ENCODE measurements at places on chromosomes 11 and 22. TPM values are rescaled to one million over a fixed set of nuclear protein-coding genes. Genes with fewer than 3 reads are reported as not detected.
A peak's percentile ranks its signal among the peaks of the same experiment; 100 is the strongest.

DNA sequence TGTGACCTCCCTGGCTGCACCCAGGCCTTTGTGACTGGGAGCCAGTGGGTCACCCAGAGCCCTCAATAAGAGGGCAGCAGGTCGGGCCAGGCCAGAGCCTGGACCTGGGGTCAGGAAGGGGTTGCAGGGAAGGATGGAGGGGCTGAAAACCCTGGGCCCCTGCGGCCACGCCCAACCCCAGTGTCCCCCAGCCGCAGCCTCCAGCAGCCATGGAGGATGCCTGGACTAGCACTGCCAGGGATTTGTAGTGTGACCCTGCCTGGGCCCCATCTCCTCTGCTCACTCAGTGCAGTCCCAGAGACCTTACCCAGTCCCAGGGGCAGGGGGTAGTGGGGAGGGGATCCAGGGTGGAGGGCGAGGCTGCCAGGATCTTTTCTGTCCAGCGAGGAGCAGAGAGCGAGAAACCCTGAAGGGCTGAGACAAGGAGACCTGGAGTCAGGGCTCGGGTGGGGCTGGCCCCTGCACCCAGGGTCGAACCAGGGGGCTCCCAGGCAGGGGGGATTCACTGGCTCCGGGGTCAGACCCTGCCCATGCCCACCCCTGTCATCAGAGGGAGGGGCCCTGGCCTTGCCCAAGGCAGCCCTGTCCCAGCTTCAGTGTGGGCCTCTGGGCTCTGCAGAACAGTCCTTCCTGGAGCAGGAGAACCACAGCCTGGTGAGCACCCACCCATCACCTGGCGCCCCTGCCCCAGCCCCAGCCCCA, 187.5 kb downstream of the IGLL1 start:
- no peak for DNase-seq

- no peak for DNase-seq
These were observed 90.9 kb downstream of the PAX6 start for GRCh38 chr11:31720225-31720624.

DNA sequence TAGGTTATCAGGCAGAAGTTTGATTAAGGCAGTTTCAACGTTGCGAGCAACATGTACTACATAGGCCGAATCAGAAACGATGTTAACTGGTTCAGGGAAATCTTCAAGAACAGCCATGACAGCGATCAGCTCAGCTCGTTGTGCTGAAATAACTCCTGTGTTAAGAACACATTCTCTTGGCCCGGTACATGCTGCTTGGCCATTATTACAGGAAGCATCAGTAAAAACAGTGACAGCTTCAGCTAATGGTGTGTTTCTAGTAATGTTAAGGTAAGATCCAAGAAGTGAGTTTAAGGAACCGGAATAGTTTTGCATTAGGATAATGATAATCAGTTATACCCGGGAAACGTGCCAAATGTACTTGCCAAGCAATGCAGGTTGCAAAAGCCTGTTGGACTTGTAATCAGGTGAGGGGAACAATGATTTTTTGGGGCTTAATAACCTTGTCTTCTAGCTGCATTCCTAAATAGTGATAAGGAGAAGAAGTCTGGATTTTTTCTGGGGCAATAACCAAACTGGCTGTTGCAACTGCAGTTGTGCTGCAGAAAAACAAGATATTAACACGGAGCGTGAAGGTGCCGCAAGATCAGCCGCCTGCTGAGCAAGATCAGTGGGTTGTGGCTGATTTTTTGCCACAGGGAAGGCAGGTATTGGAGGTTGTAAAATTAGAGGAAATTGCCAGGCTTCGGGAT, 14.3 kb downstream of the OR52K1 start:
- DNase-seq = no peak

GRCh38 chr11:72743321-72744221, 8.6 kb downstream of the ARAP1 start:
- DNase-seq = peak; percentile 51

Gene APOL3
- total RNA-seq = 38.4 TPM

DNA sequence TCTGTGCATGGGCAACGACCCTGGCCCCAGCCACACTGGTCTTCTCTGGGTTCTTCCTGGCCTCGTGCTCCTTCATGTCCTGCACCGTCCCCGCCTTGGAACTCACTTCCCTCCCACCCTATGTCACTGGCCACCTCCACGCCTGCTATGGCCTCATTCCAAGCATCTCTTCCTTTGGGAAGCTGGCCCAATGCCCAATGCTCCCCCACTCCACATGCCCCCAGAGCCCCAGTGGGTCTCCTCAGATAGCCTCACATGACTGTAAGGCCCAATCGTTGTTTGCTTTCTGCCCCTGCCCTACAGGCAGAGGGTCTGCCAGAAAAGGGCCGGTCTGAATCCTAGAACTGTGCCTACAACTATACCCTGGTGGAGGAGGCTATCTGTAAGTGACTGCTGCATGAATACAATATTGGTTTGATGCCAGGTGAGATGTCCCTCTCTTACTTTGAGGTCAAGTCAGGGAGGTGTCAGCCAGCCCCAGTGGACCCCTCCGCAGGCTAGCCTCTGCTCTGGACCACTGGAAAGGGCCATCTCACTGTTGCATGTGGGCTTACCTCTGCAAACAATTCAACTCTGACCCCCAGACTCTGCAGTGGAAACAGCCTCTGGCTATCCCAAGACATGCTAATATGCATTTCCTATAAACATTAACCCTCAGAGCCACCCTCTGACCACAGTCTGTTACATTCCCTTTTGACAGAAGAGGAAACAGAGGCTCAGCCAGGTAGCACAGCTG, 2.1 kb upstream of the GNAZ start:
- peak; percentile 12 for DNase-seq

Gene DDI1
- total RNA-seq = not detected

All from activated B cell treated with CpG ODN at 0.5 μM for 24 hours (primary cell).